Ovary (tissue), 10 donors: ENCODE measurements at places on chromosomes 1 and 21. TPM values are rescaled to one million over a fixed set of nuclear protein-coding genes. Genes with fewer than 3 reads are reported as not detected.

SMYD3 gene
- total RNA-seq = 12.3 TPM

SNX7 gene
- 11.1 TPM for total RNA-seq

DNA sequence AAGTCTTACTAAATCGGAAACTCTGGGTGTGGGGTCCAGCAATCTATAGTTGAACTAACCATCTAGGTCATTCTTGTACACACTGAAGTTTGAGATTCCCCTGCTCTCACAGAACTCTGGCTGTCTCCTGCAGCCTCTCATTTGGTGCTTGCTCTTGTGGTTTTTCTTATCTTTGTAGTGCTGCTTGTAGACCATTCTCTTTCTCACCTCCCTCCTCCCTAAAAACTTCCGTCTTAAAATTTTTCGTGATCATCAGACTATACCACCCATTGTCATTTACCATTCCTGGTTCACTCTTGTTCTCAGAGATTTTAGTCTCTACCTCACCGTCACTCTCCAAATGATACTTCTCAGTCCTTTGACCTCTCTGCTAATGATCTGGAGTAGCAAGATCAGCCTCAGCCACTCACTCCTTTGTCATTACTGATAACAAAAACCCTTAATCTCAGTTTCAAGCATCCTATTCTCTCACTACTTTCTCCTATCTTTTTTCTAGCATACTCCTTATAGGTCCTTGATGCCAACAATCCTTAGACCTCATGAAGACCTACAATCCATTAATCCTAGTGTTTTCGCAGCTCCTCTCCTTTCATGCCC, 13.0 kb upstream of the EPHX4 start:
- DNase-seq = no peak

- no peak for DNase-seq
Measured at GRCh38 chr1:91651243-91651642, 150.6 kb downstream of the CDC7 start.

GRCh38 chr1:59163268-59164092, 133.4 kb upstream of the FGGY start:
- no peak for DNase-seq

- no peak for DNase-seq
Measured at GRCh38 chr1:172629638-172630037, 29.3 kb upstream of the FASLG start.

DNA sequence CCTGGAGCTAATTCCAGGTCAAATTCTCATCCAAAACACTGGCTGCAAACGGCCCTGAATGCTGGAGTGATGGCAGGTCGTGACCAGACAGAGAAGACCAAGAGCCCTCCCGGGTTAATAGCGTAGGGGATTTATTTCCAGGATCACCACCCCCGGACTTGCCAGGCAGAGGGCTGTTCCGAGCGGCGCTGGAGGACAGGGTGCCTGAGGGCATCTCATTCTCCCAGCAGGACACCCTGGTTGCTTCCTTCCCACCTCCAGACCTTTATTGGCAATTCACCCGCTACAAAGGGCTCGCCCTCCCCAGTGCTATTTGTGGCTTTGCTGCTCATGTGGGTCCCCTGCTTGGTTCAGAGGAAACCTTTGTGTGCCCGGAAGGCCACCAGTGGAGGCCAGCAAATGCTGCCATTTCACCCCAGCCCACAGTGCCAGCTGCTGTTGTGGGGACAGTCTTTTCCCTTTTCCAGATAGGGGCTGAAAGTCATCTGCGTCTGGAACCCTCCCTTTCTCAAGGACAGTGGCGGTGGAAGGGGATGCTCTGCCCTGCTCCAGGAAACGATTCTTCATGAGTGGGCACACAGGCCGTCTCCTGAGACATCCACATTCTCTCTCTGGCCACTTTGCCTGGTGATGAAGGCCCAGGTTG, 19.0 kb upstream of the C1orf174 start:
- no peak for DNase-seq

- no peak for DNase-seq
Measured at GRCh38 chr21:37463083-37463801, 96.7 kb downstream of the DYRK1A start.

DNA sequence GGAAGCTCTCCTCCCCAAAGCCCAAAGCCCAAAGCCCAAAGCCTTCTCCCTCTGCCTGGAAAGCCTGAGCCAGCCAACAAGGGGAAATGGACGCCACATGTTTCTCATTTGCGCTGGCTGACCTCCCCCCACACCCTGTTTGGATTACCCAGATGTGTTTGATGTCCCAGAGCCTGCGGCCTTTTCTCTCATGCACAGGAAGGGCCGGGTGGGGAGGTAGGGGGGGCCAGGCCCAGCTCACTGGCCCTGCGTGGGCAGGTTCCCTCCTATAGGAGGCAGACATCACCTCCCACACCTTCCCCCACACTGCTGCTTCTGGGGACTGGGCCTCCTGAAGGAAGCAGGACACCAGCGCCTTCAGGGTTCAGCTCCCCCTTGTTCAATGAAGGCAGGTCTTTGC, 116.3 kb downstream of the NAV1 start:
- no peak for DNase-seq
